Kidney glomerular epithelial cell (primary cell): ENCODE measurements at places on chromosomes 1 and 21.

- no peak for DNase-seq
These were observed 45.2 kb downstream of the CHD5 start for GRCh38 chr1:6134741-6135510.

- peak; percentile 56 for DNase-seq
These were observed 3.2 kb downstream of the B3GALNT2 start for GRCh38 chr1:235500971-235501540.

GRCh38 chr1:63704443-63704842, 69.4 kb upstream of the ROR1 start:
- DNase-seq, result peak; percentile 42

- no peak for DNase-seq
These were observed 13.2 kb downstream of the ADGRB2 start for GRCh38 chr1:31750858-31751510.

DNA sequence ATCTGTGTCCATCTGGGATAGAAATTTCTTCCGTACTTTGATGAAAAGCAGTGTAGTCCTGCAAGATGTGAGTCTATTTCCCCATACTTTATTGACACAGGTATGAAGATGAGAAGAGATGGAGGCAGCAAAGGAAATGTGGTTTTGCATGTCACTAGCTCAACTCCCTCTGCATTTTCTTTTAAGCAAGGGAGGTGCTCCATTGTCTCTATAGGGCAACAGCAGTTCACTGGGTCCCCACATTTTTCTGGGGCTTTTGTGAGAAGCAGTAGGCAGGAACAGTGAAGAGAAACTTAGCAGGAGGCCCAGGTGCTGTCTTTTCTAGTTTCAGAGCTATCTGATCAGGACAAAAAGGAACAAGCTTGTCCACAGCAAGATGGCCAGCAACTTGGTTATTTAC, 37.1 kb downstream of the C21orf91 start:
- no peak for DNase-seq

GRCh38 chr1:196546272-196547111, 61.7 kb downstream of the KCNT2 start:
- DNase-seq, result no peak

DNA sequence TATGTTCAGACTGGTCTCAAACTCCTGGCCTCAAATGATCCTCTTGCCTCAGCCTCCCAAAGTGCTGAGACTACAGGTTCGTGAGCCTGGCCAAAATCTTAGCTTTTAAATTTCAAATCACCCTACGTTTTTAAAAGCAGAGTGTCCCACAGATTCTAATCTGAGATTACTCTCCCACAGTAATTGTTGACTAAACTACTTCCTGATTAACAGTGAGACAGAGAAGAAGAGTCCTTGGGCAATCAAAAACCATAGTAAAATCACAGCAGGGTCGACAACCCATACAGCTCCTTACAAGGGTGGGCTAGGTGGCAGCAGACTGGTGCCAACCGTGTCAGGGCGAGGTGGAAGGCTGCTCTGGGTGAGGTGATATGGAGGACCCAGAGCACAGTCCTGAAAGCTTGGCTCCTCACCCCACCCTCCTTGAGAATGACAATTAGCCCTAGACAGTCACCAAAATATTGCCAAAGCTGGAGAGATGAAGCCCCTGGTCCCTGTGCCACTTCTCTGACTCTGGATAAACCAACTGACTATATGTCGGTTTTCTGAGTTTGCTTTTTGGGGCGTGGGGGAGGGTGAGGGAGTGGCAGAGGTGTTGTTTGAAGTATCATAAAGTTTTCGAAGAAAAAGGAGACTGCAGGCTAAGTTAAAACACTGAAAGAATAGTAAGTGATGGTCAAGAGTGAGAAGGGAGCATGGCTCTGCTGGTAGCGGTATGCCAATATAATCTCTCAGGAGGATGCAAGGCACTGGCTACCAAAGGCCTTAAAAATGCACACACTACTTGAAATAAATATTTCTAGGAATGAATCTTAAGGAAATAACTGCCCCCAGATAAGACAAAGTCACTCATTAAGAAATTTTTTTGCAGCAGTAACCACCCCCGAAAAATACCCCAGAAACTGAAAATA, 86.8 kb downstream of the SLC45A1 start:
- DNase-seq, result no peak
